ENCODE measurements at places on chromosomes 12 and 14.

- DNase-seq, result no peak
Measured at GRCh38 chr12:56521209-56521589, 421 bp upstream of the RBMS2 start.

GRCh38 chr12:5807090-5807414 lies 138.0 kb downstream of the ANO2 start:
- DNase-seq, result no peak

DNA sequence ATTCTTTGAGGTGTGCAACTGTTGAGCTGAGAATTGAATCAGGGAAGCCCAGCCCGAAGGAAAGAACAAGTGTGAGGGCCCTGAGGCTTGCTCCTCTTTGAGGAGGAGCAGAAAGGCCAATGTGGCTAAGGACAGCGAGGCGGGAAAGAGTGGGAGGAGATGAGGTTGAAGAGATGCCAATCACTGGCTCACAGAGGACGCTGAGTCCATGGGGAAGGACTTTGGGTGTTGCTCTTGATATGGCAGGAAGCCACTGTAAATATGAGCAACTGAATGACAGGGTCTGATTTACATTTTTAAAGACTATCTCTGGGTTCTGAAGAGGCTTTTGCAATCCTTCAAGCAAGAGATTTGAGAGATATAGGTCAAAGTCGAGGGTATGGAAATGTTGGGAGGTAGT lies 3.3 kb upstream of the APPL2 start:
- no peak for DNase-seq

GRCh38 chr14:38389681-38390080 lies 133.8 kb upstream of the CLEC14A start:
- no peak for DNase-seq

- DNase-seq, result no peak
Measured at GRCh38 chr12:26119391-26119989, 5.3 kb downstream of the BHLHE41 start.

DNA sequence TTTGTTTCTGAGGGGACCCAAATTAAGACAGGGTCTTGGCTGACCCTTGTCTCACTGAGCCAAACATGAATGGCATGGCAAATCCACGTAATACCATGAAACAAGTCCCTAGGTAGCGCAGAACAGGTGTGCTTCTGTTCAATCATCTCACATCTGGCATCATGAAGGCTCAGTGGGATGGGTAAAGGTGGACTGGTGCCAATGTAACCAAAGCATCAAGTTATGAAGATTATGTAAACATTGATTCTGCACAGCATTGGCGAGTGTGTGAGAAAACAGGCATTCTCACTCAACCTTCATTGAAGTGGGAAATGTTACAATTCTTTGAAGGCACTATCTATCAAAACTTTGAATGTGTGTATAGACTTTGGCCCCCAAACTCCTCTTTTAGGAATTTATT lies 41.9 kb downstream of the PTGER2 start:
- no peak for DNase-seq

DNA sequence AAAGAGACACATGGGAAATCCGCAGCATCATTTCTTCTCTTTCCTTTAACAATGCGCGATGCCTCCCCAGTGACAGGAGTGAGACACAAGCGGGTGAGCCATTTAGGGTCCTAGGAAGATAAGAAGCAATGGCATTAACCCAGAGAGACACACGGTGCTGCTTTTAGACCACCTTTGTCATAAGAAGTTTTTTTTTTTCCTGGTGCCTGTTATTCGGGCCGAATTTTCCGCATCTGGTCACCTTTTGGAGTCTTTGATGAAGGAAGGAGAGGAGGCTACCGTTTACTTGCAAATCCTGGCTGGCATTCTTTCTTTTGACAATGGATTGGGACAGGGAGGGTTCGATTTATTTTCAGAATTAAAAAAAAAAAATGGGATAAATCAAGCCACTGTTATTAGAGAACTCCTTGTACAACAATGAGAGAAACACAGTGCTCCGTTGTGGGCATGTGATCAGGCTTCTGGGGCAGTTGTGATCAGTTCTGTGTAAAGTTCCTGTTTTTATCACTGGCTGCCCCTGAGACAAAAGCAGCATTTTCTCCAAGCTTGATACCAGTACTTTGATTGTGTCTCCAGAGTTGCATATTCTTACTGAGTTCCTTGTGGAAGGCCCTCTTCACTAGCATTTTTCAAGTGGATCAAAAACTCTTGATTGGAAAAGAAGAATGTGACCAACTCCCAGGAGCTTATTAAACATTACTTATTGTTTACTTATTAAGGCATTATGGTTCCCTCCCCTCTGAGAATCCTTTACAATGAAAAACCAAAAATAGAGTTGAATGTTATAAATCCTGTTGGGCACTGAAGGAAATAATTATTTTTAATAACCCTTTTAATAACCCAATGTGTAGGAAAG lies 1.1 kb downstream of the DIP2B start:
- no peak for DNase-seq

- DNase-seq, result no peak
Measured at GRCh38 chr12:114700392-114701103, 16.6 kb upstream of the TBX3 start.

- no peak for DNase-seq
Measured at GRCh38 chr14:103283916-103284315, 50.1 kb upstream of the EIF5 start.

GRCh38 chr14:92383805-92384204 lies 60.8 kb downstream of the SLC24A4 start:
- no peak for DNase-seq

Data from activated CD8-positive, alpha-beta memory T cell treated with anti-CD3 and anti-CD28 coated beads, Interleukin-2, amount 10 ng/mL, durations not matched to agents 7 days and 5 days (primary cell).